NCI-H510A (cell line): ENCODE measurements at places on chromosomes 13 and 19.
A peak's percentile ranks its signal among the peaks of the same experiment; 100 is the strongest.

DNA sequence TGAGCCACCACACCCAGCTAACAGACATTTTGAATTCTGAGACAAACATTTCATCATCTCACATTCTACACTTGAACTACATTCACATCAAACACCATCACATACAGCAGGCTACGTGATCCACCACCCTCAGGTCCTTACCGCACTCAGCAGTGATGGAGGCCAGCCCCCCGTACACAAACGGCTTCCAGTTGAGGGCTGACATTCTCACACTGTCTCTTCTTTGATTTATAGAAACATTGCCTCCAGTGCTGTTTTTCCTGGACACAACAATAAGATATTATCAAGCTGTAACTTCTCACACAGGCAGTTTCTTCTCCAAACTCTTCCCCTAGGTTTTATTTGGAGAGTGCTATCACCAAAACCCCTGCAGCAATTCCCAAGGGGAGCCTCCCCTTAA lies 7.0 kb downstream of the SLC25A30 start:
- no peak for DNase-seq

GRCh38 chr13:30382836-30383525 lies 39.3 kb upstream of the UBE2L5 start:
- DNase-seq: peak; percentile 0

DNA sequence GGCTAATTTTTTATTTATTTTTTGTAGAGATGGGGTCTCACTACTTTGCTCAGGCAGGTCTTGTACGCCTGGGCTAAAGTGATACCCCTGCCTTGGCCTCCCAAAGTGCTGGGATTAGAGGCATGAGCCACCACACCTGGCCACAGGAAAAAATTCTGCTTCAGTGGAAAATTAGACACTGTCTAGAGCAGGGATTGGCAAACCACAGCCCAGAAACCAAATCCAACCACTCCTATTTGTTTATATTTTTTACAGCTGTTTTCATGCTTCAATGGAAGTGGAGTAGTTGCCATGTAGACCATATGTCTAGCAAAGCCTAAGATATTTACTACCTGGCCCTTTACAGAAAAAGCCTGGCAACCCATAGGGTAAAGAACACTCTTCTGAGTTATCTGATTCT lies 123.7 kb upstream of the MRI1 start:
- peak; percentile 53 for DNase-seq

- no peak for DNase-seq
These were observed 10.1 kb upstream of the LRCH1 start for GRCh38 chr13:46542833-46543232.

DNA sequence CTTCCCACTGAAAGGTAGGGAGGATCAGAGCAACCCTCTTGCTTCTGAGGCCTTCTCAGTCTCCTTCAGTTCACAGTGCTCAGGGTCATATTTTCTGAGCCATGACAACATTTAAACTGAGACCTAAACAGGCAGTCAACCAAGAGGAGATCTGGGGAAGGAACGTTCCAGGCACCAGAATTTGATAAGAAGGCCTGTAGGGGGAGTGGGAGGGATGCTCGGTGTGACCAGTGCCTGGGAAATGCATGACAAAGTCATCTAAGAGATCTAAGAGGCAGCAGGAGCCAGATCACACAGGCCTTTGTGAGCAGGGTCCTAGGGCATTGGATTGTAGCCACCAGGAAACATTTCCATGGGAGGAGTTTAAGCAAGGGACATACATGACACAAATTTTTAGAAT lies 71.6 kb downstream of the SHISA2 start:
- DNase-seq: no peak

- peak; percentile 71 for DNase-seq
These were observed 19.1 kb downstream of the PGLS start for GRCh38 chr19:17530586-17530985.

- DNase-seq: no peak
These were observed 27.5 kb upstream of the SHKBP1 start for GRCh38 chr19:40549007-40549708.

GRCh38 chr13:50995854-50996253 lies 86.3 kb downstream of the RNASEH2B start:
- DNase-seq: no peak

DNA sequence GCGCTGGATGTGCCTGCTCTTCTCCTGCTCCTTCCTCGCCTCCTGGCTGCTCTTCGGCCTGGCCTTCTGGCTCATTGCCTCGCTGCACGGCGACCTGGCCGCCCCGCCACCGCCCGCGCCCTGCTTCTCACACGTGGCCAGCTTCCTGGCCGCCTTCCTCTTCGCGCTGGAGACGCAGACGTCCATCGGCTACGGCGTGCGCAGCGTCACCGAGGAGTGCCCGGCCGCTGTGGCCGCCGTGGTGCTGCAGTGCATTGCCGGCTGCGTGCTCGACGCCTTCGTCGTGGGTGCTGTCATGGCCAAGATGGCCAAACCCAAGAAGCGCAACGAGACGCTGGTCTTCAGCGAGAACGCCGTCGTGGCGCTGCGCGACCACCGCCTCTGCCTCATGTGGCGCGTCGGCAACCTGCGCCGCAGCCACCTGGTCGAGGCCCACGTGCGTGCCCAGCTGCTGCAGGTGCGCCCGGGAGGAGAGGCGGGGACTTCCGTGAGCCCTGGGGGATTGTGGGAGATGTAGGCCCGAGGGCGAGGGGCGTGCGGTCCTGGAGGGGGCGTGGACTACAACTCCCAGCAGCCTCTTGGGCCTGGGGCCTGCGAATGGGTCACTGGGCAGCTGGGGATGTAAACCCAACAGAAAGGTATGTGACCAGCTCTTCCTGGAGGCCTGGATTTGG lies 6.7 kb downstream of the KCNJ14 start:
- DNase-seq: no peak

DNA sequence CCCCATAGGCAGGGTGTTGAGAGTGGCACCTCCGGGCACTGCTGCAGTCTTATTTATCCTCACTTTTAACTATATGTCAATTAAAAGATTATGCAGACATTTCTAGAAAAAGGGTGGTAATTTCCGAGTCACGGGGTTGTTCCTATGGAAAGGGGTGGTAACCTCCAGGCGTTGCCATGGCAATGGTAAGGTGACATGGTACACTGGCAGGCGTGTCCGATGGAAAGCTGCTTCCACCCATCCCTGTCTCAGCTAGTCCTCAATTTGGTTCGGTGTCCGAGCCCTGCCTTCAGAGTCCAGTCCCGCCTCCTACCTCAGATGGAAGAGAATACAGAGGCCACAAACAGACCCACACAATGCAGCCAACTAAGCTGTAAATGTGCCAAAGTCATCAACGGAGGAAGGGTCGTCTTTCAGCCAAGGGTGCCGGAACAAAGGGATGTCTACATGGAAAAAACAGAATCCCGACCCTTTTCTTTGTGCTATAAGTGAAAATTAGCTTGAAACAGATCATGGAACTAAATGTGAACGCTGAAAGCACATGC lies 72.6 kb upstream of the C13orf46 start:
- no peak for DNase-seq

- no peak for DNase-seq
These were observed 534.7 kb downstream of the KLF12 start for GRCh38 chr13:73599232-73600128.

GRCh38 chr19:38402623-38402966 lies 298 bp upstream of the FAM98C start:
- no peak for DNase-seq

GRCh38 chr19:7897292-7897691 lies 6.4 kb upstream of the MAP2K7 start:
- no peak for DNase-seq

- no peak for DNase-seq
These were observed 2.3 kb downstream of the PRKD2 start for GRCh38 chr19:46714444-46715106.

- DNase-seq: peak; percentile 23
These were observed 46.4 kb upstream of the SHKBP1 start for GRCh38 chr19:40530091-40530901.

- DNase-seq: no peak
These were observed 6.4 kb downstream of the ZNF773 start for GRCh38 chr19:57506163-57506562.

GRCh38 chr13:82647540-82647939 lies 1234.7 kb downstream of the SLITRK1 start:
- DNase-seq: no peak

DNA sequence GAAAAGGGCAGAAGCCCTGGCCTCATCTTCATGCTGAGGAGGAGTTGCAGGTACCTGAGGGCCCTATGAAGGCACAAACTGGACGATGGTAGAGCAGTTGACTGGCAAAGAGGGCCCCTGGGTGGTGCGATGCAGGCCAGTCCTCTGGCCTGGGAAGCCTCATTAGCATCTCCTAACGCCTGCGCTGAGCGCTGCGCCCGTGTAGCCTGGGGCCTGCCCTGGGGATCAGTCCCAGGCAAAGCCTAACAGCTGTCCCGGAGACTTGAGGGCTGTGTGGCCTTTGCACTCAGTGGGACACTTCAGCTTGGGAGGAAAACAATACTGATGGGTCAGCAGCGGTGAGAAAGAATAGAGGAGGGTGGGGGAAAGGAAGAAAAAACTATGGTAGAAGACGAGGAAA lies 187.7 kb downstream of the RAP2A start:
- DNase-seq: no peak

DNA sequence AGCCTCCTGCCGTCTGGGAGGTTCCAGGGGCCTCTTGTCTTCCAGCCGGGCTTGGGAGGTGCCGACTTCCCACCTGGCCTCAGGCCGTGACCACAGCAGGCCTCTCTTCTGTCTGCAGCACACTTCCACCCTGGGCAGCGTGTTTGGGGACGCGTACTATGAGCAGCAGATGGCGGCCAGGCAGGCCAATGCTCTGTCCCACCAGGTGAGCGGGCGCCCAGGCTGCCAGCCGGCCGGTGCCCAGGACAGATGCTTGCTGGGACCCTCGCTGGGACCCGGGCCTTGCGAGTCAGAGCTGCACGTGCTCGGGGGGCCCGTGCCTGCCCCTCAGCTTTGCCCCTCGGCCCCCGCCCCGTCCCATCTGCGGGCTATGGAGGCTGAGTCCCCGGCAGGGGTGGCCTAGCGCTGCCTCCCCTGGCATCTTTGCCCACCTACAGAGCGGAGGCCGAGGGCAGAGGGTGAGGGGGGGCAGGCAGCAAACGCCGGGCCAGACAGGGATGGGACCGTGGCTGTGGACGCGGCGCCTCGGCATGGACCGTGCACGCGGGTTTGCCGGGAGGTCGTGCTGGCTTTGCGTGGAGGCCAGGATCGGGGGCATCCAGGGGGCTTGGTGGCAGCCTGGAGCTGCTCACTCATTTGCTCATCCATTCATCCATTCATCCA lies 16.2 kb downstream of the COMP start:
- no peak for DNase-seq

DNA sequence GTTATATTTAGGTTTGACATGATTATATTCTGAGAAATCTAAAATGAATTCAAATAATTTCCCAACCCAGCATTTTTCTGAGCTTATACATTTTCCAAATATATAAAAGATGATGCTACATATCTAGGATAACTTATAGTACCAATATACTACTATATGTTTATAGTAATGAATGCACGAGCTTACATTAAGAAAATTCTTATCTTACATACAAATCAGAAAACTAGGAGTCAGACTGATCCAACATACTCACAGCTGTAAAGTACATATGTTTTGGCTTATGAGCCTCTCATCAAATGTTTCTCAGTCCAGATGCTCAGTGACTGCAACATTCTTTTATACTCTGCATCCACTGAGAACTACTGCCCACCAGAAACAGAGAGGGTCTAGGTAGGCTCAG lies 491.3 kb upstream of the KLF12 start:
- no peak for DNase-seq

DNA sequence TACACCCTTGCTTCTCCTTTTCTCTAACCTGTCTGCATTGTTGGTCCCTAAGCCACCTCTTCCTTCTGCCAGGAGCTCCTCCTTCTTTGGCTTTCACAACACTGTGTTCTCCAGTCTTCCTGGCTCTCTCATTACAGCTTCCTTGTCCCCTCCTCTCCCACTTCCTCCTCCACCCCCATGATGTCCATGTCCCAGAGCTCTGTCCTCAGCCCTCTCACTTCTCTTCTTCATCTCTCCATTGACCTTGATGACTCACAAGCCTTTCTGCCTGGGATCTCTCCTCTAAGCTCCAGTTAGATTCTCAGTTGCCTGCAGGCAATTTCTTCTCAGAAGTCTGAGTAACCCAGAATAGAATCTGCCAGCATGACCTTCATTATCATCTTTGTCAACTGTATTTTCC lies 100.3 kb upstream of the WASF3 start:
- no peak for DNase-seq

GRCh38 chr13:113927661-113928581 lies 46.0 kb downstream of the C13orf46 start:
- DNase-seq: no peak

DNA sequence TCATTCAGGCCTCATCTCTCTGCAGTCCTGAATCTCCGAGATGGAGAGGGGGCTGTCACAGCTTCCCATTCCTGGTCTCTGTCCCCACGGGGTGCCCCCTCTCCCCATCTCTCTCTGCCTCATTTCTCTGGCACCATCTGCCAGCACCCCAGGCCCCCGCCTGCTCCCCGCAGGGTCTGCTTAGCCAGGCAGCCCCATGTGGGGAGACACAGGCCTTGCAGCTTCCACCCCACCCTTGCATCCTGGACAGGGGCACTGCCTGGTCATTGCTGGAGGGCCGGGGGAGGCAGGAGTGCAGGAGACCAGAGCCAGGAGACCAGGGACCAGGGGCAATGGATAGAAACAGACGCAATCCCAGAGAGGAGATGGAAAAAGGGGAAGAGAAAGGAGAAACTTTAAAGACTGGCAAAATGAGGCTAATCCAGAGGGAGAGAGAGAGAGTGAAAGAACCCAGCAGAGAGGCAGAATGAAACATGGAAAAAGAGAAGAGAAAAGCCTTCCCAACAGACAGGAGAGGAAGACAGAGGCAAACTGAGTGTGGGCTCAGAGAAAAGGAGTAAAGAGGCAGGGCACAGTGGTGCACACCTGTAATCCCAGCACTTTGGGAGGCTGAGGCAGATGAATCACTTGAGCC lies 8.8 kb upstream of the GIPR start:
- no peak for DNase-seq

GRCh38 chr13:44079413-44080205 lies 199.9 kb downstream of the LACC1 start:
- DNase-seq: no peak

DNA sequence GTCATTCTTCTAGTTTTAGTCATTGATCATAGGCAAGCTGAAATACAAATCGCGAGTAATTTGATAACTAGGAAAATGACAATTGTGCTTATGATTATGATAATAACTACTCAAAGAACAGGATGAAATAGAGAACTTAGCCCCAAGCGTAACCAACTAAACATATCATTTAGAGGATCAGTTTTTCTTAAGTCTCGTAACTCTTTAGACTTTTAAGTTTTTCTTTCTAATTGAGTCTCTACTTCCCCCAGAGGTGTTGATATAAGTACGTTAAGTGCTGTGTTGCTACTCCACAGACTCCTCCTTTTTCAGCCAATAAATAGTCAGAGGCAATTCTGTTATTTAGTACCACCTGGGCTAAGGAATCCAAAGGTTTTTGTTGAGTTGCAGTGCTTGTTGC lies 96.3 kb downstream of the NHLRC3 start:
- DNase-seq: no peak

- DNase-seq: no peak
These were observed 21.7 kb downstream of the ZNF536 start for GRCh38 chr19:30393729-30394480.

DNA sequence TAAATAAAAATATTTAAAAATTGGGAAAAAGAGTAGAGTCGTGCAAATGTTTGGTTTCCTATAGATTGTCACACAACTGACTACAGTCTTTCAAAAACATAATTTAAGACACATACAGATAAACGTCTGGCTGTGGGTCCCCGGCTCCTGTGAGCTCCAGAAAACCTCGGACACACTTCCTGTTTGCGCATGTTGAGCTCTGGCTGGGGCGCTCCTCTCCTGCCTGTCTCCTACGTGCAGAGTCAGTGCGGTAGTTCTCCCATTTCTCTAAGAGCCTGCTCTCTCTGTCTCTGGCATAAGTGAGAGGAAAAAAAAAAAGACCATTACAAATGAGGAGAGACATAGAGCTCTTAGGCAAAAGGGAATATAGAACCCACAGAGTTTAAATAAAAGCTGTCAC lies 128.2 kb upstream of the OBI1 start:
- DNase-seq: no peak
